ENCODE measurements at places on chromosomes 1 and 21.

- DNase-seq, result no peak
Observed at GRCh38 chr1:209455145-209455544, 128.4 kb upstream of the CAMK1G start.

GRCh38 chr1:231421546-231421970 lies 529 bp downstream of the EGLN1 start:
- DNase-seq, result peak; percentile 76

- no peak for DNase-seq
Observed at GRCh38 chr1:113493533-113493932, 103.2 kb downstream of the MAGI3 start.

DNA sequence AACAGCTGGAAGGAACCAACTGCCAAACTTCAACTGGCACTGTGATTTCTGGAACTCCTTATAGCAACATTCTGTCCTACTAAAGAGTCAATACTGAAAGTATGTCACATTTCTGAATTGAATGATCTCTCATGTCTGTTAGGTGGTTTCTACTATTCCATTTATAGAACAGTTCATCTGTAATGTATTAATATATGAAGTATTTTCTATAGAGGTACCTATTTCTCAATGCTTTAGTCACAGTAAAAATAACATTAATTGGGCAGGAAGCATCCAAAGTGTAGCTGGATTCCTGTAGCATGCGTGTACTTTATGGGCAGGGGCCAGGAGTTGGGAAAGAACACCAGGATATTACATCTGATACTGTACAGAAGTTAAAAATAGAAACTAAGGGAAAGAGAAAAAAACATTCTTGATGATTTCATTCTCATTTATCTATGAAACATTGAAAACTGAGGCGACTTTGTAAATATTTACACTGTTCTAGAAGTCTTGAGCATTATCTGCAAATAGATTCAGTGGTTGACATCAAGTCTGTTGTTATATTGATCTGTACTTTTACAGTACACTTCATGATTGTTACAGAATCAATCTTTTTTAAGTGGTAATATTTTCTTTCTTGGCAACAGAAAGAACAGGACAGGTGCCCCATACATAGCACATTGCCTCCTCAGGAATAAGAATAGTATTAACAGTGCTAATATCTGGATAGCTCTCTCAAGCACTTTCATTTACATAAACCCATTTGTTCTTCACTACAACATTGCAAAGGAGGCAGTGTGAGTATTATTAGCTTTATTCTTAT lies 6.2 kb upstream of the ZNF281 start:
- no peak for DNase-seq

- DNase-seq, result peak; percentile 12
Observed at GRCh38 chr1:220873868-220874655, 5.2 kb upstream of the HLX start.

DNA sequence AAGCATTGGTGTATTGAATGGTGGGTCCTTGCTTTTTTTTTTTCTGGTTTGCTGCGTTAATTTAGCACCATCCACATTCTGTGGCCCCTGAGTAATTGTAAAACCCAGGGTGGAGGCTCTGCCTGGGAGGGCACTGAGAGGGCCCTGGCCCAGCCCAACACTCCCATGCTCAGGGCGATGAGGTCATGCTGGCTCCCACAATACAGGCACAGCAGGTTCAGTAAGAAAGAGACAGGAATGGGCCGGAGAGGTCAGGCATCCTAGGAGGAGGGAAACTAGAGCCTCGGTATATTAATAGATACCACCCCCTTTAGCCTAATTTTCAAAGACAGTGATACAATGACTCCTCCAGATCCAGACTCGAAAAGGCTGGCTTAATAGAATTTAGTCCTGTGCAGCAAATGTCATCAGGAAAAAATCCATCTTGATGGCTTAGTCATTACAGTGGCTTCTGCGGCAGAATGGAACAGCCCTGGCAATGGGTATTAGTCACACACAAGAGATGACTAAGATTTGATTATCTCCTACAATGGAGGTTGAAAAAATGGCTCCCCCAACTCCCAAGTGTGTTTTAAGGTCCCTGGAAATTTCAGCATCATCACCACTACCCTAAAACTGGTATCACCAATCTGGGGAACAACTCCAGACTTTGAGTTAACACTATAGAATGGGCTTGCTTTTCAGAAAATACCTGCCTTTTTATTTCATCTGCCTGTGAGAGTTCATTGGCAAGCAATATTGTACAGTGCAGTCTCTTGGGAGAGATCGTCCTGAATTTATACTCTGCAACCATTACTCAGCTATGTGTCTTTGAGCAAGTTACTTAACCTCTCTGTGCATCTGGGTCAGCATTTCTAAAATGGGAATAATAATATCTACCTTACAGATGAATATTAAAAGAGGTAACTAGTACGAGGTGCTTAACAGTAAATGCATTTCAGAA lies 43.9 kb upstream of the LYST start:
- no peak for DNase-seq

- no peak for DNase-seq
Observed at GRCh38 chr1:111624382-111624781, 4.8 kb downstream of the RAP1A start.

DNA sequence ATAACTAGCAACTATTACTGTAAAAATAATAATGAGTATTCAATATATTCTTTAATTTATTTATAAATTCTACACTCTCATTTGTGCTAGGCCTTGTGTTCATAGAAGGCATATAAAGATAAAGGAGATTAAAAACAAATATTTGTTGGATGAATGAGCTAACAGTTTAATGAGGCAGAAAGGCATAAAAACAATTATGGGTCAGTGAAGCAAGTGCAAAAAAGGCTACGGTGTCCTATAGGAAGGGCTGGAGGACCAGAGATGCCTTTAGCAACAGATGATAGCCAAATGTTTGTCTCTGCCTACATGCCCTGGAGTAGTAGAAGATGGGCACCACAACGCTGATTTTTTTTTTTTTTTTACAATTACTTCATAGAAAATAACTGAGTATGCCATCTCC lies 45.7 kb downstream of the PTGS2 start:
- no peak for DNase-seq

DNA sequence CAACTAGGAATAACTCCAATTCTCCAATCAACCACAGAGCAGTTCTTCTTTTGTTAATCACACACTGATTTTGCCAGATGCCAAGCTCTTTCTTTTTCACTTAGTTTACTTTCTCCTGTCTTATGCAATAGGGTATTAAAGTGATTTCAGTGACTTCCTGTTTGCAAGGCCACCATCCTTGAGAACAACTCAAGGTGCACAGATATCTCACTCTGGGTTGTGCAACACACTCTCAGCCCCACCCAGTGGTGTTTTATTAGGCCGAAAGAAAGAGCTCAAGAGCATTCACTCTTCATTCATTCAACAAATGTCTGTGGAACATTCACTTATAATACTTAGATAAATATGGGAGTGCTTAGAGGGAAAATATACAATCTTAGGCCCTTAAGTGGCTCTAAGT lies 352.5 kb downstream of the ZNF326 start:
- no peak for DNase-seq

DNA sequence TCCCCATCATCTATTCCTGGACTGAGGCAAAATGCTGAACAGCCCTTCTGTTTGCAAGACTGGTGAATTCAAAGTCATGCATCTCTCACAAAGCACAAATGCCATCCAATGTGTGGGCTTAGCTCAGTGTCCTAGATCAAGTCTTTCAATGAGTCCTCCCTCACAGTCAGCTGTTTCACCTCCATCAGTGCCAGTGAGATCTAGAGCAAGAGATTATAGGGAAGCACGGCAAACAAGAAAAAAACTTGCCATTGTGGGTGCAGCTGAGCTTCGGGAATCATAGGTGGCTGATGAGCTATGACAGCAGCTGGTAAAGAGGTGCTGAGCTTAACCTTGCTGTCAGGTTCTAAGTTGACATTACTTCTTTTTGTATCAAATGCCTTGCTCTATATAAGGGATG lies 130.2 kb downstream of the LMX1A start:
- DNase-seq, result no peak

DNA sequence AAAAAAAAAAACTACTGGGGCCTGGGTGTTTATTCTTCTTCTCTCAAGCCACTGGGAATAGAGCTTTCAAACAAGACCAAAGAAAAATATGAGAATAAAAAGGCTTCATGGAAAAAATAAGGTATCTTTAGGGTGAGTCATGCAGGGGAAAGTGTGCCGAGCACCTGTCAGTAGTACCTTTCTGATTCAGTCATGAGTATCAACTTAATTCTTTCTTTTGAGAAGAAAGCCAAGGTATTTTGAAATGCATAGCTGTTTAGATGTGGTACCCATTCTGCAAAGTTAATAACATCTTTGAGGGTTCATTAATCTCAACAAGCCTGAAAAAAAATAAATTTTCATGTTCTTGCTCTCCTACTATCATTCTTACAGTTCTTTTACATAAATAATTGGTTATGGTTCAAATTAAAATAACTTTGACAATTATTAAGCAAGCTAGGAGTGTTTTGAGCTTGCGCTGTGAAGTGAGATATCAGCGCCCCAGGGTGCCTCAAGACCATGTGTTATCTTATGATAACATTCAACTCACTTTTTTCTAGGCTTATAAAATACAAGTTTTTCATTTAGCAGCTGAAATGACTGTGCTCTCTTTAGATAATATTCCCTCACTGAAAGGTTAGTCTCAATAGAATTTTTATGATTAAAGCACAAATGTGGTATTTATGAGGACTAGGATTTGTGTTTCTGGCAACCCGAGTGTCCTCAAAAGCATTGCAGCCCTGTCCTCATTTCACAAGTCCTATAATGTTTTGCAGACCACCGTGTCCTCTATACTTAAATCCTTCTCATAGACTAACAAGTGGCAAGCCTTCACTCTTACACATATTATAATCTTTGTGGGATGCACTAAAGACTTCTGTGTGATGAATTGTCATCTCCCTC lies 138.6 kb downstream of the SLC44A5 start:
- no peak for DNase-seq

DNA sequence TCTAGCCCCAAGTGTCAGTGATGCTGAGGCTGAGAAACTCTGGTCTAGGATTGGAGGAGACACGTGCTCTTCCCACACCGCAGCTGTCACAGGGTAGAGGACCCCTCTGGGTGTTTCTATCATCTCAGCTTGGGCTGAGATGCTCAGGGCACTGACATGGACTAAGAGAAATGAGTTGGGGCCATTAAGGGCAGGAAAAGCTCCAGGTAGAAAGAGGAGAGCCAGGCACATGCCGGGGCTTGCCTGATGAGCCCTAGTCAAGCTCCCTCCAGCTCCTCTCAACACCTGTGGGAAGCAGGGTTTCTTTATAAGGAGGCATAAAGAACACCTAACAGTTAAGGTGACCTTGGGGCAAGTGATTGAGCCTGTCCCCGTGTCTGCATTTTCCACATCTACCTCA lies 17.3 kb downstream of the ABCA4 start:
- DNase-seq, result no peak

GRCh38 chr1:14928886-14929546 lies 224.5 kb upstream of the TMEM51 start:
- no peak for DNase-seq

- no peak for DNase-seq
Observed at GRCh38 chr1:202349206-202349928, 868 bp downstream of the PPP1R12B start.

DNA sequence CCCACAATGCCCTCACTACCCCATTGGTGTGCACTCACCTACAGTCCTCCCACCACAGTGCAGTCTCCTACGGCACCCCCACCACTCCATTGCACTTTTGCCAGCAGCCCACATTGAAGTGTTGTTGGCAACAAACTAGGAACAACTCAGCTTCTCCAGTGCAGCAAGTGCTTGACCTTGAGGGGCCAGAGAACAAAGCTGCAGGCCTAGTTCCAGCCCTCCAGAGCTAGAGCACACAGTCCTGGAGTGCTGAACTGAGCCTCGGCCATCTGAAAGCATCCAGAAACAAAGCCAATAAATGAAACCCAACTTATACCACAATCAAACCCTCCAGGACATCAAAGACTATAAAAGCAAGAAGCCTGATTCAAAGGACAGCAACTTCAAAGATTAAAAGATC lies 129.9 kb downstream of the C1orf94 start:
- no peak for DNase-seq
